ENCODE measurements at places on chromosomes 7 and 10.
A peak's percentile ranks its signal among the peaks of the same experiment; 100 is the strongest.

GRCh38 chr10:33276282-33276923, 58.1 kb downstream of the NRP1 start:
- no peak for DNase-seq

DNA sequence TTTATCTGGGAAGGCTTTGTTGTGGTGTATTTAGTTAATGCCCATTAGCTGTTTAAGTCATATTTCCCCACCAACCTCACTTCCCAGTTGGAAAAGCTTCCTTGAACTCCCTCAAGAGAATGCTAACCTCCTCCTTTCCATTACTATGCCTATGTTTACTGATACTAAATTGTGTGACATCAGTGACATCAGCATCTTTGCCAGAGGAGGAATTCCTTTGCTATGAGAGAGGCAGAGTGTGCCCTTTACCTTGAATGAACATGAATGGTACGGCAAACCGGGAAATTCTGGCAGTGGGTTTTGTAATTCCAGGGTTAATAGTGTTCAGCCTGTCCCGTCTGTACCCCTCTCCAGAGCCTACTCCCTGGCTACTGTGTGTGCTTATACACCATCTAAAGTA, 22.1 kb upstream of the GLCCI1 start:
- DNase-seq: no peak

GRCh38 chr10:31584098-31584631, 265.1 kb downstream of the ZEB1 start:
- DNase-seq: no peak

- DNase-seq: no peak
Measured at GRCh38 chr7:36692456-36692855, 31.8 kb downstream of the AOAH start.

DNA sequence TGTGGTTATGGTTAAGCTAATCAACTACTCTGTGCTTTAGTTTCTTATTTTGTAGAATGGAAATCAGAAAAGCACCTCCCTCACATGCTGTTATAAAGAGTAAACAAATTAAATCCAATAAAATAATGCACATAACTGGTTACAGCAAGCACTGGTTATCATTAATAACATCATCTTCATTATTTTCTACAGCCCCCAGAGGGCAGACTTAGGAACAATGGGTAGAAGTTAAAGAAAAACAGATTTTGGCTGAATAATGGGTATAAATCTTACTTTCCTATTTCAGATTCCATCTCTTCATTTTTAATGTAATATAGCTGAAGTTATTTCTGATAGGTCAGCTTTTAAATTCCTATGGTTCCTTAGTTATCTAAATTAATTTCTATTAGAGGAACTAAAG, 126.5 kb downstream of the DOCK4 start:
- DNase-seq: no peak

- DNase-seq: no peak
Measured at GRCh38 chr10:51137756-51138529, 63.7 kb downstream of the PRKG1 start.

- no peak for DNase-seq
Measured at GRCh38 chr10:126924915-126925300, 19.7 kb downstream of the DOCK1 start.

DNA sequence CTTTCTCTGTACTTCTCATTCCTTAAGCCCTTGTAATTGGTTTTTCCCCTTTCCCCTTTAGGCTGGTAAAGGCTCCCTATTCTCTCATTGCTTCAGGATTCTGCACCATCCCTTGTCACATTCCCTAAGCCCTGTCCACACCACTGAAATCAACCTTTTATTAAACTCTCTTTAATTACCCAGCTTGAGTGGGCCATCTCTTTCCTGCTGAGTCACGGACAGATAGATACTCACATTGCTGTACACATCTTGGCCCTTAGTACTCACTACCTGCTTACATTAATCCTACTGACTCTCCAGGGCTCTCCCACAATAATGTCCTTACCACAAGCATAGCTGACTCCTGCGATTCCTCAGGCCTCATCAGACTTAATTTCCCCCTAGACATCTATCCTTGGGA, 94.0 kb upstream of the PCGF5 start:
- no peak for DNase-seq

GRCh38 chr10:122019414-122019975, 30.5 kb downstream of the TACC2 start:
- DNase-seq: no peak

DNA sequence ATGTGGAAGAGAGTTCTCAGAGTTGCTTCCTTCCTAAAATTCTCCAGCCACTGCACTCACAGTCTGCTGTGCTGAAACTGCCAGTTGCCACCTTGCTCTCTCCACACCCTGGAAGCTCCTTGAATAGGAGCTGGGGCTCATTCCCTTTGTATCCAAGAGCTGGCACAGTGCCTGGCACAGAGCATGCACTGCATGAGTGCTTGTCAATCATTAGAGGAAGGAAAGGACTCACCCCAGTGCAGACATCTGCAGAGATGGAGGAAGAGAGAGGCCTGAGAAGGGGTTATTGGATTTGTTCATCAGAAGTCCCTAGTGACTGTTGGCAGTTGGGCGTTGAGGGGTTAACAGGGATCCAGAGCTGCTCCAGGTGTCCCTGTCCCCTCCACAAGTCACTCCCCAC, 41.7 kb upstream of the DUSP5 start:
- no peak for DNase-seq

- DNase-seq: no peak
Measured at GRCh38 chr7:29391262-29391661, 172.4 kb upstream of the PRR15 start.

- no peak for DNase-seq
Measured at GRCh38 chr7:64849924-64850499, 53.1 kb upstream of the ZNF273 start.

DNA sequence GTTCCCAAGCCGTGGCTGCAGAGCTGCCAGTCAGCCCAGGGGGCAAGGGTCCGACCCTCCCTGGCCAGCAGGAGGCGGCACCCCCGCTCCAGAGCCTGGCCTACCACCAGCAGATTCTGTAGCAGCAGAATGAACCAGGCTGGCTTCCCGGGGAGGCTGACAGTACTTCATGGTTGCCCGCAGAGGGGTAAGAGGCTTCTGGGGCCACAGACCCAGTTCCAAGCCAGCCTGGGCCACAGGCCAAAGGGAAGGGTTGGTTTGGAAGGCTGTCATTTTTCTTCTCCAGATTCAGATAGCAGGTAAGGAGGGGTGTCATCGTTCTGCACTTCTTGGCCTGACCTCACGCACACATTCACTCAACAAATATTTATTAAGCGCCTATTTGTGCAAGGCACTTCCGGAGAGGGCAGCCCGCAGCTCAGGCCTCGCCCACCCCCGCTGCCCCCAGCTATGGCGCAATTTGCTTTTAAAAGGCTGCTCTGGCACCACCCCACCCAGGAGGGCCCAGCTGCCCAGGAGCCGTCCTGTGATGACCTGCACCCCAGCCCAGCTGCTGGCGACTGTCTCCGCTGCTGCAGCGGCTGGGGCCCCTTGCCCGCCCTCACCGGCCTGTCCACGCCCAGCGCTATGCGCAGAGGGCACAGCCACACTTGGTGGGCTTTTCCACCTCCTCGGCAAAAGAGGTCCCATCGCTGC, 168.5 kb downstream of the LCOR start:
- DNase-seq: no peak

DNA sequence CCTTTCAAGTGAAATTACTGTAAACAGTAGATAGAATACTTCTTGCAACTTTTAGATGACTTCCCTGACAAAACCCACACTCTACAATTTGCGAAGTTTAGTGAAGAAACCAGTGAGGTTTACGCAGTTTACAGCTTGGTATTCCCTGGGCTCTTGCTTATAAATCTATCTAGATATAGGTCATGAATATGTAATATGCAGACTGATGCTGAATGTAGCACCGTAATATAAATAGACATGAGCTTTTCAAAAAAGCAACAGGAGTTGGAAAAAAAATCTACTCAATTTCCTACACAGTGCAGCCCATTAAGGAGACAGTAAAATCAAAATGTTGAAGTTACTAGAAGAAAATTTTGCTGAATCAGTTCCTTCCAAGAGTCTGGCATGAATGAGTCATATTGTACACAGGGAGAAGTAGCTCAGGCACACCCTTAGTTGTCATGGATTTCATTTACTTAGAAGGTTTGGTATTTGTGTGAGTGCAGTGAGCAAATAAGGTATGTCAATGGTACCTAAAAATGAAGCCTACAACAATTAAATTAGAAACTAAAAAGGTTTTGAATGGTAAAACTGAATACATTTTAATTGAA, 67.7 kb upstream of the NEUROD6 start:
- DNase-seq: no peak

- DNase-seq: no peak
Measured at GRCh38 chr10:122450353-122450990, 4.0 kb upstream of the ARMS2 start.

- no peak for DNase-seq
Measured at GRCh38 chr10:29839826-29840515, 205.2 kb upstream of the SVIL start.

DNA sequence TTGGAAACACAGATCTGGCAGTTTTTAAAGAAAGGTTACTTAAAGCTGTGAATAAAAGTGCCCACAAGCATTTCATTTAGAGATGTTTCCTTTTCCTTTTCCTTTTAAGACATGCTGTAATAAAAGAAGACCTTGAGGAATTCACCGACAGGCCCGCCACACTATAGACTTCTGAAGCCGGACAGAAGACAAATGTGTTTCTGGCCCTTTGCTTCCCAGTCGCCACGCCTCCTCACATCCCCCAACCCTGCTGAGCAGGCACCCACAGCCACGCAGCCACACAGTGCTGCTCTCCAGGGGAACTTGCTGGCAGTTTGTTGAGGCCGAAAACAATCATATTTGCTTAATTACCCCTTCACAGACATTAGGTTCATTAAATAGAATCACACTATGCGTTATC, 83.4 kb downstream of the SLC25A13 start:
- no peak for DNase-seq

GRCh38 chr10:51340845-51341610, 266.7 kb downstream of the PRKG1 start:
- no peak for DNase-seq

GRCh38 chr7:26397332-26397731, 105.7 kb downstream of the SNX10 start:
- DNase-seq: no peak

DNA sequence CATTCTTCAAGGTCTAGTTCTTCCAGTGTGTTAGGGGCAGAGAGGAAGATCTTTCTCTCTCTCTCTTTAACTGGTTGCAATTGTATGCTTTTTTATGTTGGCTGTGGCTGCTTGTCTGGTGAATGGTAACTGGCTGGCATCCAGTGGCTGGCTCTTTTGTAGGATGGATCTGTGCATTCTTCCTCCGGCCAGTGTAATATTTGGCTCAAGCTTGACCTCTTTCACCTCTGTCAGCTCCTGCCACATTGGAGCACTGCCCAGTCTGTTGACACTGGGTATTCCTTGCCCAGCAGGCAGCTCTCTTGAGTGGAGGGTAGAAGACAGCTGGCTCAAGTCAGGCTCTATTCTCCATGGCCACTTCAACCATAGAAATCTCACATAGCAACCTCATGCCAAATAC, 528.3 kb downstream of the PHTF2 start:
- peak; percentile 50 for DNase-seq

DNA sequence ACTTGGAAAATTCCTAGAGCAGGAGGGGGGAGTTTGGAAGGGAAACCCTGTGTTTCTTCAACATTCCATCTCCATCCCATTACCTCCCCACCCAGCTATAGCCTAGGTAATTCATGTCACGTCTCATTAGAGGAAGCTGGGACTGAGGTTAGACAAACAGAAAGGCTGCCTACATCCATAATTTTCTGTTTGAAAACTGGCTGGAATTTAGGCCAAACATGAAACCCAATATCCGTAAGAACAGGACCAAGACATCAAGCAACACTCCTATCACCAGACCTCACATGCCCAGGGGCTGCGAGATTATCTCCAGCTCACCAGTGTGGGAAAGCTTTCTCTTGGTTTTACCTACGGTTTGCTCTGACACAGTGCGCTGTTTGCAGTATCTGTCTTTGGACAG, 316.3 kb downstream of the FRMD4A start:
- DNase-seq: no peak

GRCh38 chr7:38248069-38248567, 25.3 kb downstream of the TARP start:
- DNase-seq: no peak

DNA sequence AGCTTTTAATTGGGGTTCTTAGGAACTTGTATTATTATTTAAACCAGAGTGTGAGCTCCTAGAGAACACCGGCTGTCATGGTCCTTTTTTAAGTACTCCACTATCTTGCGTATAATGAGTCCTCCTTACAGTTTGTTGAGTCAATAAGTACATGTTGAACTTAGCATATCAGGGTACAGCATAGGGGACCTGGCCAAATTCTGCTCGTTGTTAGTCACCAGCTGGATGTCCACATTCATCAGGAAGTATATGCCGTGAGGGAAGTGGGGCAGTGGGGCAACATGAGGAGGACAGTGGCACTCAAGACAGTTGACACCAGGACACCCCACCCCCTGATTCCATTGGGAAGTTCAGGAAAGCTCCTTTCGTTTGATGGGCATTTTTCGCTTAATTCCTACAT, 16.6 kb downstream of the RPP30 start:
- DNase-seq: no peak

DNA sequence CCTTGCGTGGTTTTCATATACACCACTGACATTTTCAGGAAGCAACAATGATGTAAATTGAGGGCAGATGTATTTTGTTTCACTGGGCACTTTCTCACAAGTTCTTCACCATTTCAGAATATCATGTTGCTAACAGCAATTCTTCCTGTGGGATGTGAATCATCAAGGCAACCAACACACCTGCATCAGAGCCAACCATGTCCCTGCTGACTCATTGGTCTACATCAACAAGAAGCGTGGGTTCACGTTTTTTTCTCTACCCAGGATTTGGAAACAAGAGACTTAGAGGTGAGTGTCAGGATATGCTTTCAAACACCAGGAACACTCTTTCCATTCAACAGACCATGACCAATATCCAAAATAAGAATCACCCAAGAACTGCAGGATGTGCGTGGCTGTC, 203.9 kb downstream of the TEX36 start:
- DNase-seq: no peak

GRCh38 chr7:152891160-152891621, 131.6 kb downstream of the ACTR3B start:
- DNase-seq: no peak

GRCh38 chr10:78746155-78746763, 322.5 kb upstream of the ZMIZ1 start:
- DNase-seq: no peak

DNA sequence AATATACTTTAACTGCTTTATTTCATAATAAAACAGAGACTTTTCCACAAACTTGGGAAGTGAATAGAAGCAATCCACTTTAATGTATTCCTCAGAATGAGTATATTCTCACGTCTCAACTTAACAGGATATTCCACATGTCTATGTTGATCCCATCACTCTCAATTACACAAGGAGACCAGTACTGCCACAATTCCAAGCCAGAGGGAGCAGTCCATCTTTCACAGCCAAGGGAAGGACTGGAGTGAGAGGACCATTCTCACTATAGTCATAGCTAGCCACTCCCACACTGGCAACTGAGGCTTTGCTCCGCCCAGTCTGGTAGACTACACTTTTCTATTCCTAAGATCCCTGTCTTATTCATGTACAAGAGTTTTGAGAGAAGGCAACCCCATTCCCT, 553.9 kb downstream of the CNTNAP2 start:
- no peak for DNase-seq
